ENCODE measurements at places on chromosomes 13 and 19.

GRCh38 chr19:4807188-4807587, 15.7 kb downstream of the FEM1A start:
- no peak for DNase-seq

DNA sequence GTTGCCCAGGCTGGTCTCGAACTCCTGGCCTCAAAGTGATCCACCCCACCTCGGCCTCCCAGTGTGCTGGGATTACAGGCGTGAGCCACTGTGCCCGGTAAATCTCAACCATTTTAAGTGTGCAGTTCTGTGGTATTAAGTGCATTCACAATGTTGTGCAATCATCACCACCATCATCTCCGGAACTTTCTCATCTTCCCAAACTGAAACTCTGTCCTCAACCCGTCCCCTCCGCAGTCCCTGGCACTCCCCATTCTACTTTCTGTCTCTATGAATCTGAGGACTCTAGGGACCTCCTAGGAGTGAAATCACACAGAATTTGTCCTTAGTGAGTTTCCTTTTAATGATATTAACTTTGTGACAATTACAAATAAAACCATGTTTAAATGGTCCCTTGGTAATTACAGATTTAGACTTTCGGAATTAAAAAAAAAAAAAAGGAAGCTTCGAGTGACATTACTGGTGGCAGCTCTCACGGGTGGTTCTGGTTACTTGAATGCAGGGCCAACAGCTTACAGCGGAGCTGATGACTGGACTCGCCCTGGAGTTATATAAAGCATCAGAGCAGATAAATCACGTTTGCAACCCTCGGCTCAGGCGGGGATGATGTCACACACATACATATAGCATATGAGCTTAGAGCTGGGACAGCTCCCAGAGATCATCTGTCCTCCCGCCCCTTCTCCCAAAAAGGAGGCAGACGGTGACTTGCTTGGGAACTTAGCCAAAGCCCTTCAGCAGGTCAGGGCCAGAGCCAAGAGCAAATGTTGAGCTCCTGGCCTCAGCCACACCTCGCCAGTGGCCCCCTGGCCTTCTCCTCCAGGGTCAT, 89.8 kb downstream of the ZNF557 start:
- peak; percentile 64 for DNase-seq

GRCh38 chr13:55106509-55106908, 2034.2 kb upstream of the PRR20A start:
- no peak for DNase-seq

DNA sequence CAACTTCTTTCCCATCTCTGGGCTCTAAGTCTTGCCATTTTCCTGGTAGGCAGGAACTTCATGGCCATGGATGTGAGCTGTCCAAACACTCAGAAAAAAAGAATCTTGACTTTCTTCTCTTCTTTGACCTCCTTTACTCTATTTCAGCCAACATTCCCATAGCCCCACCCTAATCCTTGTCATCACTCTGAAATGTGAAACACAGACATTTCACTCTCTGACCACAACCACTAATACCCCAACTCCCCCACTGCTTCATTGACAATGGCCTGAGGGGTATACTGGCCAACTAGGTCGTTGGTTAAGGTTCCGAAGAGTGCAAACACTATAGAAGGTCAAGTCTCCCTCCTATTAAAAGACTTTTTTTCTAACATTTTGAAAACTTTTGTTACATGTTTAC, 4.7 kb upstream of the CYP2A13 start:
- DNase-seq = no peak

- DNase-seq = no peak
Observed at GRCh38 chr19:36997843-36998235, 80.4 kb upstream of the ZNF420 start.

- DNase-seq = no peak
Observed at GRCh38 chr19:49557641-49558325, 22.6 kb downstream of the NOSIP start.

DNA sequence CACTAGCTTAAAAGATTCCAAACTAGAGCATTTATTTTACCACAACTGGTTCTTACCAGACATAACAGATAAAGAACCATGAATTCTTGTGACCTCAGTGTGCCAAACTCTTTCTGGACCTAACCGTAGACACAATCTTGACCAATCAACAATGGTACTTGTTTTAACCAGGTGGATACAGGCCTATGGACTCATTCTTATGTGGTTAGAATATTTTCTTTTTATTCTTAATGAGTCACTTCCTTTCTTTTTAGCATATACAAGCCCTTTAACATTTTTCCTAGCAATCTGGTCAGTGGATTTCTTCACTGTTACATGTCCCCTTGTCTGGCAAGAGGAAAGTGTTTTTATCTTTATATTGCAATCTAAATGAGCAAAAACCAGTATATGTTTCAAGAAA, 792.1 kb upstream of the SPRY2 start:
- peak; percentile 79 for DNase-seq

DNA sequence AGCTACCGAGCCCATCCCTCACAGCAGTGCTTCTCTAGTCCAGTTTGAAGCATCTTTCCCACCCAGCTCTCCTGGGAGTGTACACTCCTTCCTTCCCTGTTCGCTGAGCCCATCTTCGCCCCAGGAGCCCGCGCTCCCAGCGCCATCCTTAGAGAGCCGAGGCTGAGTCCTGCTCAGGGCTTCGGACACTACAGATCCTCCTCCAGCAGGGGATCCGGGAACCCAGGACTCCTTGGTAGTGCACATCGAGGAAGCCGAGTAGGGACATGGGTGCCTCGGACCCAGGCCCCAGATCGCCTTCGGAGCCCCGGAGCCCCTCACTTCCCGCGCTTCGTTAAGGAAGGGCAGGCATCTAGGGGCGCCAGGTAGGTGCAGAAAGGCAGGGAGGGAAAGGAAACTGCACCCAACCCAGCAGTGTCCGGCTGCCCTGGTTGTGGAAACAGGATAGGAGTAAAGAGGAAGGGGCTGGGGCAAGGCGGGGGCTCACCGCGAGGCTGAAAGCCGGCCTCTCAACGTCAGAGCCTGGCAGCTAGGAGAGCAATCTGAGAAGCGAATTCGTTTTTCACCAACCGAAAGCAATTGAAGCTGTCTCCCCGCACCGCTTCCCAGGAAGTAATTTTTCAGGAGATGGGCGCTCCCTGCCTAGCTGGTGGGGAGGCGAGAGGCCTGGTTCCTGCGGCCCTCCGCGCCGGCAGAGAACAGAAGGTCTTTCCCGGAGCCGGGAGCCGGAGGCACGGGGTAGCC, 1.0 kb downstream of the PDX1 start:
- no peak for DNase-seq
